Mesothelial cell of epicardium (in vitro differentiated cells): ENCODE measurements at places on chromosomes 6 and 20.

- no peak for DNase-seq
Measured at GRCh38 chr20:33553516-33553915, 63.6 kb downstream of the CBFA2T2 start.

DNA sequence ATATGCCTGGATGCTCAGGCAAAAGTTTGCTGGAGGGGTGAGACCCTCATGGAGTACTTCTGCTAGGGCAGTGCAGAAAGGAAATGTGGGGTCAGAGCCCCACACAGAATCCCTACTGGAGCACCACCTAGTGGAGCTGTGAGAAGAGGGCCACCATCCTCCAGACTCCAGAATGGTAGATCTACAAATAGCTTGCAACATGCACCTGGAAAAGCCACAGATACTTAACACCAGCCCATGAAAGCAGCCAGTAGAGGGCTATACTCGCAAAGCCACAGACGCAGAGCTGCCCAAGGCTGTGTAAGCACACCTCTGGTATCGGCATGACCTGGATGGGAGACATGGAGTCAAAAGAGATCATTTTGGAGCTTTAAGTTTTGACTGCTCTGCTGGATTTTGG is 60.7 kb upstream of the GJE1 start:
- DNase-seq, result no peak

DNA sequence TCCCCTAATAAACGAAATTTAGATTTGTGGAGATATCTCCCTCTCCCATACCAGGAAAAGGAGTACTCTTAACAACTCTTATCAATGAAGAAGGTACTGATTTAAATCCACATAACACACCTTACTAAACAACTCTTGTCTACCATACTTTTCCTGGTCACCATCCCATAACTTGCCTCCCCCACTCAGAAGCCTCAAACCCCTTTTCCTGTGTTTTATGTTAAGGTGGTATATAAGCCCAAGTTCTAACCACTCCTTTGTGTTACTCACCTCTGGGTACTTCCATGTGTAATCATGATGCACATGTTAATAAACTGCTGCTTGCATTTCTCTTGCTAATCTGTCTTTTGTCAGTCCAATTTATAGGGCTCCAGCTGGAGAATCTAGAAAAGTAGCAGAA is 330.7 kb downstream of the CD83 start:
- DNase-seq, result no peak

DNA sequence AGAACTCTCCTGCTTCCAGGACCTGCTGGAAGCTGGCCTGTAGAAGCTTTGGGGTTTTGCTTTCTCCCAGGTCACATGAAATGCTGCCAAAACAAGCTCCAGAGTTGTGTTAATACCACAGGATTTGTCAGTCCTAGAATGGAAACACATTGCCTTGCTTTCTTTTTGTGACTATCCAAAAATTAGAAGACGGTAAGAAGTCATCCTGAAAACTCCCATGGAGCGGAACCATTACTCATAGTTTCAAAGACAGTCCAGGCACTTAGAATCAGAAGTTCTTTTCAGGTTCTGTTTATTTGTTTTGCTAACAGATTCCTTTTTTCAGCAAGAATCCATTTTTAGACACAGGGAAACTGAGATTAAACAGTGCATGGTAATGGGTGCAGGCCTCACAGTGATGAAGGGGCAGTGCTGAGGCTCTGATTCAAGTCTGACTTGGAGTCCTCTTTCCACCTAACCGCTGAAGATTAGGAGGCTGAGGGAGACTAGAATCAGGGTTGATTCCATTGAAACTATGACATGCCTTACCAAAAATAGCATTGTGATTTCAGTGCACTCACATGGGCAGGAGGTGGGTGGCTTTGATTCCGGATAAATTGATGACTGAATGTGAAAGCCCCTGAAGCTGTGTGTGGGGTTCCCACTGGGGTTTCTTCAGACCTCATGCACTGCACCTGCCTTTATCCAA is 72.2 kb upstream of the NAA20 start:
- DNase-seq, result no peak

GRCh38 chr6:97460394-97461080 is 177.5 kb upstream of the MMS22L start:
- no peak for DNase-seq

- DNase-seq, result no peak
Measured at GRCh38 chr20:57754190-57754589, 44.4 kb upstream of the PMEPA1 start.

GRCh38 chr6:41722969-41723529 is 12.4 kb downstream of the TFEB start:
- no peak for DNase-seq

GRCh38 chr6:135243871-135244796 is 63.0 kb downstream of the MYB start:
- no peak for DNase-seq

- DNase-seq, result no peak
Measured at GRCh38 chr6:7313505-7314165, 636 bp upstream of the SSR1 start.

GRCh38 chr6:168870982-168871381 is 382.7 kb downstream of the THBS2 start:
- DNase-seq, result no peak

DNA sequence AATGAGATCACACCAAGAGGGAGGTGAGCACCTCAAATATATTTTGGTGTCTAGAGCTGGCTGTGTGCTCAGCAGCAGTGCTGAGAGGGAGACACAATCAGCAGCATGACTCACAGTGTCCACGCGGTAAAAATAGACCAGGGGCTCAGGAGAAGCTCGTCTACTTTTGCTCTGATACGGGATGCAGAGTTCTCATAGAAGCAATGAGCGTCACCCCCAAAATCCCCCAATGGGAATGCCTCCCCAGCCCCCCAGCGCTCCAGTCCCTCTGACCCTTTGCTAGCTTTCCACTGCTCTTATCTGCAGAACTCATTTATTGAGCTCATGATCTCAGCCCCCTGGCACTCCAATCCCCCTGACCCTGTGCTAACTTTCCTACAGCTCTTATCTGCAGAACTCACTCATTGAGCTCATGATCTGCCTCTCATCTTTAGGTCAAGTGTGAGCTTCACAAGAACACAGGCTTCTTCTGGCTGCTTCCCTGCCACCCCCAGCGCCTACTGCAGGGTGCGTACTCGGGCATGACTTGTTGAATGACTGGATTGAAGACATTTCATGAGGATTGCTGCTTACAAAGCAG is 34.0 kb downstream of the SYNDIG1 start:
- no peak for DNase-seq

GRCh38 chr20:50689864-50690649 is 1.3 kb downstream of the RIPOR3 start:
- no peak for DNase-seq

GRCh38 chr6:548517-548916 is 108.4 kb downstream of the HUS1B start:
- no peak for DNase-seq

DNA sequence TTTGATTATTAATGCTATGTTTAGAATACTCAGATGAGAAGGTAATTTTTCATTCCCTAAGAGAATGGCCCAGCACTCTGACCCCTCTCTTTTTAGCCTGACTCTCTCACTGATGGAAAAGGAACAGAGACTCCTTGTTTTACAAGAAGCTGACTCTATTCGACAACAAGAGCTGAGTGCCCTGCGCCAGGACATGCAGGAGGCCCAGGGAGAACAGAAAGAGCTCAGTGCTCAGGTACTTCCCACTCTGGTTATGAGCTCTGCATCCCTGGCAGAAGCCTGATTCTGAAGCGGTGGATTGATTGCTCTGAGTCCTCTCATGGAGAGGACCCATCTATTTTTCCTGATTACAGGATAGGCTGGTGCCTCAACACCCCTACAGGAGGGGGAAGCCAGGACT is 33.0 kb downstream of the C20orf173 start:
- DNase-seq, result no peak

- no peak for DNase-seq
Measured at GRCh38 chr6:39152262-39152661, 37.3 kb upstream of the SAYSD1 start.

DNA sequence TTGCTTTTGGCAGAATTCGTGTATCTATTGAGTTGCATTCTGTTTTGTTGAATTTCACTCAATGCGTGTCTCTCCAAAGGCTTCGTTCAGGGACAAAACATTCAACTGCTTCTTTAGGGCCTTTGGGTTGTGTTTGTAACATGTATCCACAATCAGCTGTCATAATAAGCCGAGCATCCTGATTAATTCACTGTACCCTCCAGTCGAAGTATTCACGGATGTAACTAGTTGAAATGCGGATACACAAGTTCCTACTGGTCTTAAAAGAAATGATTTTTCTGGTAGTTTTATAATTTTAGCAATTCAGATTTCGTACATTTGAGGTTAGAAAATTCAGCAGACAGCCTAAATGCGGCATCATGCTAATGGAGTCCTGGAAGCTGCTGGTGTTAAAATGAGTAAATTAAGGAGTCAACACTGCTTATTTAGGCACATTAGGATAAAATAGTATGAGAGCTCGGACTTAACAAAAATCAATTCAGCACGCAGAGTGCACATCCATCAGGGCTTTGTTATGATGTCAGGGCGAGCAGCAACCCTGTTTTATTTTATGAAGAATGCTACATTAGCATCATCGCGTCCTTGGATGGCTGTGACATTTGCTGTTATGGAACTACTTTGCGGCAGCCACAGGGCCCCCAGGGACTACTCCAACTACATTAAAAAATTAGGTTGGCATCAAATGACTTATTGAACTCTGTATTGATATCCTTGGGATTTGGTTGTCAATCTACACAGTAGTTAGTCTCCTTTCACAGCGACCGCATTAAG is 489.3 kb upstream of the FLRT3 start:
- no peak for DNase-seq

GRCh38 chr6:165713845-165714466 is 50.9 kb upstream of the PDE10A start:
- DNase-seq, result no peak

GRCh38 chr6:2737885-2738284 is 12.8 kb downstream of the MYLK4 start:
- DNase-seq, result no peak

DNA sequence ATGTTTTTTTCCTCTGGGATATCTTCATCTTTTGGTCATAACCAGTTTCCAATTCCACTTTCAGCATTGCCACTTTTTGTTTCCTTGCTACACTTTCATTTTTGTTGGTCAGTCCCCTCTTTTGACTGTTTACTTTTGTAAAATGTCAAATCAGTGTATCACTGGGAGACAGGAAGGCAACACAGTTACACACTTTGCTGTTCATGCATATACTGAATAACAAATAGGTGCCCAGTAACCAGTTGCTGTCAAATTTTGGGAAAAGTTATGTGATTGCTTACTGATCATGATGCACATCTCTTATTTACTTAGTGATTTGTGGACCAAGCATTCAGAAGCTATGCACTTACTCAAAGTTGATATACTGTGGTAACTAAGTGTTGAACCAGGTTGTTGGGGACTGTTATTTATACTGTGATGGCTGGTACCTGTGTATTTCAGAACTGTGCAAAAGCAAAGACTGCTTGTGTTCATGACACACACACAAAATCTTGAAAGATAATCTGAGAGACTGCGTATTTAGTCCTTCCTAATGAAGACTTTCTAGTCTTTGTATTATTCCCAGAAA is 41.0 kb downstream of the ZNF292 start:
- DNase-seq, result no peak

DNA sequence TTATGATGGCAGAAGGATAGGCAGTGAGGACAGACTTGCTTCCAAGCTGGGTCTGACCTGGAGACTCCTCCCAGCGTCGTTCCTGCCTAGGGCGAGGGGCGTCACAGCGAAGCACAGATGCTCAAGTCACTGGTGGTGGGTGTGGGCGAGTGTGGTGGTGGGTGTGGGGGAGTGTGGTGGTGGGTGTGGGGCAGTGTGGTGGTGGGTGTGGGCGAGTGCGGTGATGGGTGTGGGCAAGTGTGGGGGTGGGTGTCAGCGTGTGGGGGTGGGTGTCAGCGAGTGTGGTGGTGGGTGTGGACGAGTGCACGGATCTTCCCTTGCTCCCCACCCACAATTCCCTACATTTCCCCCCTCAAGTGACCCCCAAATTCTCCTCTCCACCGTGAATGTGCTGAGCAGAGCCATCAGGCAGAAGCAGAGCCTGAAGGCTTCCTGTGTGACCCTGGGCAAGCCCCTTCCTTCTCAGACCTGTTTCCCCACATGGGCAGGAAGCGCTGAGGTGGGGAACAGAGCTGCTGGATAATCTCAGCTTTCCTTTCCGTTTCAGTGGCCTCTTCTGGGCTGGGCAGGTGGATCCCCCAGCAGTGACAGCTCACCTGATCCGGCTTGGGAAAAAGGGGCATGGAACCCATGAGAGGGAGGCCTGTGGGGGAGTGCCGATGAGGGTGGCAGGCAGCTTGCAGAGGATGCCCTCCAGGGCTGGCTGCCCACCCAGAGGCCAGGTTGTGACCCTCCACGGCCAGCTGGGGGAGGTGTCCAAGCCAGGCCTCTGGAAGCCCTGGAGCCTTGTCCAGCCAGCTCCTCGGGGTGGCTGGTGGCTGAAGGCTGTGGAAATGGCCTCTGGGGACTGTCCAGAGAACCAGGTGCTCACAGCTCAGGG is 42.9 kb downstream of the RSPO4 start:
- DNase-seq, result no peak

- no peak for DNase-seq
Measured at GRCh38 chr6:106103728-106104109, 17.6 kb downstream of the PRDM1 start.

DNA sequence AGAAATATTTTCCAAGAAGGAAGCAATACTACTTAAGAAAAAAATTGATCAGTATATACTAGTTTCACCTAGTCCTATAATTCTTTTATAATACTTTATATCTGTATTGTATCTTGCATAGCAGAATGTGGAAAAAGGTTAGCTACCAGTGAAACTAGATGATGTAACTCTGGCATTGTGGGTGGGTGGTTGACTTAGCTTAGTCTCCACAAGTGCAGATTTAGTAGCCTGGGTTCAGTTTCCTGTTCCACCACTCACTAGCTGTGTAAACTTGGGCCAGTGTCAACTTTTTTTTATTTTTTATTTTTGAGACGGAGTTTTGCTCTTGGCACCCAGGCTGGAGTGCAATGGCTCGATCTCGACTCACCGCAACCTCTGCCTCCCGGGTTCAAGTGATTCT is 2.0 kb downstream of the MUC21 start:
- no peak for DNase-seq

GRCh38 chr6:34425132-34425497 is 754 bp downstream of the RPS10 start:
- DNase-seq, result no peak

- DNase-seq, result no peak
Measured at GRCh38 chr6:94389218-94389617, 969.9 kb upstream of the EPHA7 start.

DNA sequence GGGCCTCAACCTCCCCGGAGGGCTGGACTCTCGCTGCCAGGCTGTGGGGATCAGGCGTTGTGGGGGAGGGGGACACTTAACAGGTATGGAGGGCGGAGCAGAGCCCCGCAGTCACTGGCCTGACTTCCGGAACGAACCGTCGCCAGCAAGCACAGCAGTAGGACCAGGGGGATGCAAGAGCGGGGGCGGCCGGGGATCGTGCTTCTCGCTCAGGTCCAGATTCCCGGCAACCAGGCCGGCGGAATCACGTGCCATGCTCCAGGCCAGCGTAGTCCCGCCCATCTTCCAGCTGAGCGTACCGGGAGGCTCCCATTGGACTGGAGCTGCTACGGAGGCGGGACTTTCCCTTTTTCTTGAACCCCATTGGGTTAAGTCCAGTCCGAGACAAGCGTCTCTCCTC is 10.0 kb upstream of the POU5F1 start:
- DNase-seq, result no peak

- no peak for DNase-seq
Measured at GRCh38 chr6:166382500-166382932, 224 bp downstream of the MPC1 start.

GRCh38 chr20:38272961-38273360 is 12.4 kb upstream of the KIAA1755 start:
- DNase-seq, result no peak

- DNase-seq, result no peak
Measured at GRCh38 chr6:37524970-37525318, 25.3 kb upstream of the CCDC167 start.

GRCh38 chr6:166633732-166634535 is 6.9 kb upstream of the RPS6KA2 start:
- no peak for DNase-seq
